ENCODE measurements at places on chromosomes 6 and 20.
A peak's percentile ranks its signal among the peaks of the same experiment; 100 is the strongest.

- DNase-seq: no peak
Observed at GRCh38 chr6:170226647-170227046, 64.2 kb downstream of the DLL1 start.

GRCh38 chr20:8156235-8157079 lies 24.4 kb downstream of the PLCB1 start:
- peak; percentile 22 for DNase-seq

GRCh38 chr6:73121421-73121993 lies 103.8 kb downstream of the KHDC1L start:
- peak; percentile 20 for DNase-seq

DNA sequence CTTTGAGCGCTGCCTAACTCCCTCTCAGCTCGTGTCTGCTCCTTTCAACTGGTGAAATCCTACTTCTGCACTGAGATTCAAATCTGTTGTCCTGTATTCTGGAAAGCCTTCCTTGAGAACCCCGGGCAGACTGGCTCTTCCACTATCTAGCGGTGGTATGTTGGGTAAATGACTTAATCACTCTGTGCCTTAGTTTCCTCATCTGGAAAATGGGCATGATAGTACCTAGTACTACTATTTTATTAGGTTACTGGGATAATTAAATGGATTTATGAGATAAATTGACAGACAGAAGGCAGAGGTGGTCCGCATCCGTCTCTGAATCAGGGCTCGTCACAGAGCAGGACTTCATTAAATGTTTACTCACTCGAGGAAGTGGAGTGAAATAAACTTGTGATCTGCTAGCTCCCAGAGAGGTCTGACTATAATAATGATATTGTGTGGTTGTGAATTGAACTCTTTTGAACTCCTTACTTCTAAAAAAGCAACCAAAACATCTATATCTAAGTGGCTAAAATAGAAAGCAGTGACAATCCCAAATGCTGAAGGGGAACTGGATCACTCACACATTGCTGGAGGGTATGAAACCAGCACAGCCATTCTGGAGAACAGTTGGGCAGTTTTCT lies 26.6 kb downstream of the PPP1R16B start:
- no peak for DNase-seq

GRCh38 chr20:1535420-1536175 lies 21.9 kb downstream of the SIRPD start:
- no peak for DNase-seq

- no peak for DNase-seq
Observed at GRCh38 chr20:64214952-64215351, 40.6 kb upstream of the PCMTD2 start.

- peak; percentile 81 for DNase-seq
Observed at GRCh38 chr6:11921017-11921438, 91.1 kb upstream of the HIVEP1 start.

GRCh38 chr6:122198922-122199321 lies 200.5 kb upstream of the HSF2 start:
- DNase-seq: no peak

DNA sequence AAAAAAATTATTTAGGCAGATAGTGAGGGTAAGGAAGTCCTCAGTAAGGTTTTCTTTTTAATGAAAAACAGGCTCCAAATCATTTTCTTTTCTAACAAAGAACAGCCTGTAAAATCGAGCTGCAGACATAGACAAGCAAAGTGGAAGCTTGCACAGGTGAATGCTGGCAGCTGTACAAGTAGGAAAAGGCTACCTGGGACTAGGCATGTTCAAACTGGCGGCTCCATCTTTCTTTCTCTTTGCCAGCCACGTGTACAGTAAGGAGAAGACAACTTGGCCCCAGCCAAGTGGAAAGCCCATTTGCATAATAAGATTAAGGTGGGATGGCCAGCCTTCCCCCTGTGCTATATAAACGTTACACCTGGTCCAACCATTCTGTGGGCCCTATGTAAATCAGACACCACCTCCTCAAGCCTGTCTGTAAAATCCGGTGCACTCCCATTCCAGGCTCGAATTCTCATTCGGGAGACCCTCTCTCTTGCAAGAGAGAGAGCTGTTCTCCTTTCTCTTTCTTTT lies 27.0 kb upstream of the SLC2A12 start:
- no peak for DNase-seq

GRCh38 chr20:32229251-32229747 lies 21.6 kb downstream of the POFUT1 start:
- DNase-seq: no peak

Data from Caki2 (cell line).